ENCODE measurements at places on chromosomes 16 and 17.

DNA sequence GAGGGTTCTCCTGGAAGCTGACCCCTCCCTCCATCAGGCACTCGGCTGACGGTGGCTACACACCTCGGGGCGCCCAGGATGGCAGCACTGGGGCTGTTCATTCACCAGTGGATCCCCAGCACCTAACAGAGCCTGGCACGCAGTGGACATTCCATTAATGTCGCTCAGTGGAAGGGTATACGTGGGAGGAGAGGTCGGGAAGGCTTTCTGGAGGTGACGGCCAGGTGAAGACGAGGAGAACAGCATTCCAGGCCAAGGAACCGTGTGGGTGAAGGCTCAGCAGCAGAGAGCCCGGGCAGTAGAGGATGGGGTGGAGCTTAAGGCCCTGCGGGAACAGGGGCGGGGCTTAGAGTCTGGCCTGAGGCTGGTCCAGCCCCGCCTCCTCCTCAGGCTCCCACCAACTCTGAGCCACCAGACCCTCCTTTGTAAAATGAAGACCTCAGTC lies 2.5 kb upstream of the HS3ST6 start:
- no peak for DNase-seq

GRCh38 chr17:14429084-14429483 lies 128.2 kb downstream of the HS3ST3B1 start:
- DNase-seq: no peak

DNA sequence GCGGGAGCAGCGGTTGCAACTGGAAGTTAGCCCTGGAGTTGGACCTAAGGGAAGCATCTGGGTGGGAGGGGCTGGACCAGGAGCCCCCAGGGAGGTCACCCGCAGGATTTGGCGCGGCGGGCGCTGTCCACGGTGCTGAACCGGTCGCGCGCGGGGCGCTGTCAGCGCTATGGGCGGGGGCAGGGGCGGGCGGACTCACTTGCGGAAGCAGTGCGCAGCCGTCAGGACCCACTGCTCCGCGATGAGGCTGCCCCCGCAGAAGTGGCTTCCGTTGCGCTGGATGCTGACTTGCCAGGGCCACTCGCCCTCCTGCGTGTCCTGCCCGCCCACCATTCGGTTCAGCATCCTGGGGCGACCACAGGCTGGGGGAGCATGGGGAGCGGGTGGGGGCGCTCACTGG lies 4.5 kb downstream of the PRSS27 start:
- no peak for DNase-seq

DNA sequence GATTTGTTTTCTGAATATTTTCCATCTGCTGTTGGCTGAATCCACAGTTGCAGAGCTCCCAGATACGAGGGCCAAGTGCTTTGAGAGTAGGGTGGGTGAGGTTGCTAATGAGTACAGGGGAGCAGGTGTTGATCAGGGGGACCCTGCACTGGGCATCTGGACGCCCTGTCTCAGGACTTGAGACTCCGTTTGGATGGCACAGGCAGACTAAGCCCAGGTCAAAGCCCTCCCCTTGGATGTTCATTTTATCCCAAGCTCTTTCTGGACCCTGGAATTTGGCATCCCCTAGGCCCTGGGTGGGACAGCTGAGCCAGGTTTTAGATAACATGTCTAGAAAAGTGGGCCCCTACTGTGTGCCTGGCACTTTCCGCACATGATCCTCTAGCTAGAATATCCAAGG lies 12.1 kb downstream of the USP6 start:
- no peak for DNase-seq

GRCh38 chr16:31111881-31112466 lies 3.8 kb downstream of the BCKDK start:
- DNase-seq: no peak

GRCh38 chr16:3945751-3946603 lies 65.5 kb upstream of the CREBBP start:
- DNase-seq: no peak

All from NCI-H1048 (cell line).